ENCODE measurements at places on chromosomes 5 and 9.

DNA sequence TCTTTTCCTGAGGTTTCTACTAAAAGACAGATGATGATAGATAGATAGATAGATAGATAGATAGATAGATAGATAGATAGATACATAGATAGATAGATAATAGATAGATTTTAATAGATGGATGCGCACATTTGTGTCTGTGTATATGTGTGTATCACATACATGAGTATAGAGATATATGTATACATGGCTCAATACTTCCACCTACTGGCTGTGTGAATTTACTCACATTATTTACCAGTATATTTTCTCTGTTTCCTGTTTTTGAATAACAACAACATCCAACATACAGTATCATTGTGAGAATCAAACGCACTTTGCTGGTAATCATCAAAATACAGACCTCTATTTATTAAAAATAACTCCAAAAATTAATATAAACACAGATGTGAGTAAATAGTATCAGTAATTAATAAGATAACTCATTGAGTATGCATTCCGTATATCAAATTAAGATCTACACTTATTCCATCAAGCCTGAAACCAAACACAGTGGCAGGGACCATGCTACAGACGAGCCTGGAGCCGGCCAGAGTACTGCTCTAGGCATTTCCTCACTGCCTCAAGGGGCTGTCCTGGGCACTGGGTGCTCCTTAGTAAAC lies 338.0 kb downstream of the SEMA5A start:
- peak; percentile 66 for DNase-seq

GRCh38 chr9:89006996-89007967 lies 16.0 kb downstream of the S1PR3 start:
- no peak for DNase-seq

DNA sequence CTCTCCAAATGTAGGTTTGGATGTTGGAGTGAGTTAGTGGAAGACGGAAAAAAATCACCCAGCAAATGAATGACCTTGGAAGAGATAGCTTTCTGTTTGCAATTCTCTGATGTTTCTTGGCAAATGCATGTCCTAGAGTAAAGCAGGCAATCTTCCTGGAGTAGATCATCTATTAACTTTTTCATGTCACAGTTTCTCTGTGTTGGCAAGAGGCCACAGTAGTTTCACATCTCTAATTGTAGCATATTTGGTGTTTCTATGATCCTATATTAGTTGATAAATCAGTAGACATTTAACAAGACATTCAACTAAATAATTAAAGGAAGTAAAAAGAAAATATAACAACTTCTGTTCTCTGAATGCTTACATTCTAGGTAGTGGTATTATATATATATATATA lies 138.2 kb upstream of the MINAR2 start:
- DNase-seq, result no peak

DNA sequence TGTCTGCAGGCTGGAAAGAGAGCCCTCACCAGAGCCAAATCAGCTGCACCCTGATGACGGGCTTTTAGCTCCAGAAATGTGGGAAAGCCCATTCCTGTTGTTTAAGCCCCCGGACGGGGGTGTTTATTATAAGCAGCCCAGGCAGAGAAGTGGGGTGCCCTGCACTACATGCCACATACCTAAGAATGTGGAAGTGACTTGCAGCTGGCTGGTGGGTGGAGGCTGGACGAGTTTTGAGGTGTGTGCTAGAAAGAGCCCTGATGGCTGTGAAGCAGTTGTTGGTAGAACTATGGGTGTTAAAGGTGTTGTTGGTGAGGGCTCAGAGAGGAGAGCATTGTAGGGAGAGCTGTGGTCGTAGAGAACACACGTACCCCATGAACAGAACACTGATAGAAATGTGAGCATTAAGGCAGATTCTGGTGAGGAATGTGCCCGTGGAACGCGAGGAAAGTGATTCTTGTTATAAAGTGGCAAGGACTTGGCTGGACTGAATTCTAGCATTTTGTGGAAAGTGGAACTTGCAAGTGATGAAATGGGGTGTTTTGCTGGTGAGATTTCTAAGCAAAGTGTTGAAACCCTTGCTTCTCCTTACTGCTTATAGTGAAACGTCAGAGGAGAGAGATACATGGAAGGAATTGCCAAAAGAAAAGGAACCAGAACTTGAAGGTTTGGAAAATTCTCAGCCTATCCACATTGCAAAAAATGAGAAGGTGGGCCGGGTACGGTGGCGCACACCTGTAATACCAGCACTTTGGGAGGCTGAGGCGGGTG lies 38.9 kb downstream of the AHRR start:
- no peak for DNase-seq

DNA sequence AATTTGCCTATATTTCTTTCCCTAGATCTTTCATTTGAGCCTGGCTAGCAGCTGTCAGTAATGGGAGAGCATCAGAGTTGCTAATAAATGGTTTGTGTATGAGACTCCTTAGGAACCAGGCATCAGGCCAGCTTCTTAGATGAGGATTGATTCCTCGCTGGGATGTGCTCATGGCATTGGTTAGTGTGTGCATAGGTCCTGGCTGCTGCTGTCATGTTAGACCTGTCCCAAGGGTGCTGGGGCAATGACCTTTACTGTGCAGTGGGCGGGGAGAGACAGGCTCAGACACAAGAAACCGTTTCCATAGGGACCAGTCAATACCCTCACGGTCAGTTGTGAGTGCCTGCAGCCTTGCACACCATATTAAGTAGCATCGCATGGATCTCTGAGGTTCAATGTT lies 112.3 kb upstream of the NR3C1 start:
- DNase-seq, result no peak

DNA sequence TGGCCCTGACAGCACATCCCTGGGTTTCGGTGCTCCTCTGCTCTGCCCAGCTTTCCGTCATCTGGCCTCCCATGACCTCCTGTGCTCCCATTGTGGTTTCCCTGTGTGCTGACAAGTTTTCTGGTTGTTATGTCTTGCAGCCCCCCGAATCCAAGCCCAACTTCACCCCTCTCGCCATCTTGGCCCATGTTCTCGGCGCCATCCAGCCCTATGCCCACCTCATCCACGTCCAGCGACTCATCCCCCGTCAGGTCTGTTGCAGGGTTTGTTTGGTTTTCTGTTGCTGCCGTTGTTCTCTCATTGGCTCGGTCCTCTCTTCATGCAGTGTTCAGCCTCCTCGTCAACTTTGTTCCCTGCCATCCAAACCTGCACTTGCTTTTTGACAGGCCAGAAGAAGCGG lies 196.4 kb downstream of the NR3C1 start:
- DNase-seq, result no peak

GRCh38 chr5:142823126-142823525 lies 52.9 kb downstream of the ARHGAP26 start:
- DNase-seq, result peak; percentile 21

- DNase-seq, result no peak
Measured at GRCh38 chr5:178123094-178123965, 7.5 kb upstream of the RMND5B start.

GRCh38 chr9:133539991-133540697 lies 5.6 kb downstream of the ADAMTSL2 start:
- no peak for DNase-seq

DNA sequence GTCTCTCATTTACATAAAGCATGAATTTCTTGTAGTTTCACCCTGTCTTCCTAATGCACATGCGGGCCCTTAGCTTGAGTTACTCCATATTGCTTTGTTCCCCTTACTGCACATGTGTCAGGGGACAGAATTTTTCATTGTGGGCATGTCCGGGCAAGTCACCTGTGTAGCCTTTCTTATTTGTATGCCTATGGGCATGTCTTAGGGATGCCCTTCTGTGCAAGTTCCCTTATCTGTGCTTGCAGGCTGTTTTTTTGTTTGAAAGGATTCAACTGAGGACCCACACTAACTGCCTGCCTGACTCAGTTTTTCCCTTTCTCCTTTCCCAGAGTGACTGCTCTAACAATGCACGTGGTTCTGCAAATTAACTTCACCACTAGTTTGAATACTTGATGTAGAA lies 161.7 kb downstream of the YTHDC2 start:
- DNase-seq, result no peak

- DNase-seq, result no peak
Measured at GRCh38 chr9:95970317-95970716, 94.8 kb downstream of the ERCC6L2 start.

DNA sequence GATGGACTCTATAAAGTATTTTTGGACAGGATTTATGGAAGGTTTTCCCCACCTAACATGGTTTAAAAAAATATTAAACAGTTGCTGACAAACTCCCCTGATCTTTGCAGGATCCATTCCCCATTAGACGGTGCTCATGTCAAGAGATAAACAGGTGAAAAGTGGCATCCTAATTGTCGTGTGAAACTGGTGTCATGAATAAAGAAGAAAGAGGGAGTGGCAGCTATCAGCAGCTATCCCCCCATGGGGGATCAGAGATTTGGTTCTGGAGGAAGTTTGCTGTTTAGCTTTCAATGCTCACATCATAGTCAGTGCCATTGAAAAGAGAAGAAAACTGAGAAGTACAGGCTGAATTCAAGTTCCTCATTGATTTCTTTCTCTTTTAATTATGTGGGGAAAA lies 329.3 kb upstream of the BRINP1 start:
- DNase-seq, result no peak

GRCh38 chr5:16819522-16820167 lies 116.4 kb downstream of the MYO10 start:
- DNase-seq, result no peak

GRCh38 chr5:74073257-74073656 lies 447.3 kb downstream of the ARHGEF28 start:
- no peak for DNase-seq

DNA sequence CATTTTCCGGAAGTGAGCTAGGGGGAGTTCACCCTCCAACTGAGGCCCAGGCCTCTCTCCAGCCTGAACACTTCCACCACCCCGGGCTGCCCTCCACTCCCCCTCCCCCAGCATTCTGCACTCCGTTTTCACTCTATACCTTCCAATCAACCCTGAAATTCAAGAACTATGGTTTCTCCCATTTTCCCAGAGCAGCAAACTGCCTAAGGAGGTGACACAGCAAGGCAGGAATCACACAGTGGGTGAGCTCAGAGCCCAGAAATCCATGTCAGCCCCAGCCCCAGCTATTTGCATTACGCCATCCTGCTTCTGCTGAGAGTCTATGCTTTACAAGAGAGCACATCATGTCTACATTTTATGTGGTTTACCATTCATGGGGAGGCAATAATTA lies 11.9 kb downstream of the MSX2 start:
- DNase-seq, result peak; percentile 92

DNA sequence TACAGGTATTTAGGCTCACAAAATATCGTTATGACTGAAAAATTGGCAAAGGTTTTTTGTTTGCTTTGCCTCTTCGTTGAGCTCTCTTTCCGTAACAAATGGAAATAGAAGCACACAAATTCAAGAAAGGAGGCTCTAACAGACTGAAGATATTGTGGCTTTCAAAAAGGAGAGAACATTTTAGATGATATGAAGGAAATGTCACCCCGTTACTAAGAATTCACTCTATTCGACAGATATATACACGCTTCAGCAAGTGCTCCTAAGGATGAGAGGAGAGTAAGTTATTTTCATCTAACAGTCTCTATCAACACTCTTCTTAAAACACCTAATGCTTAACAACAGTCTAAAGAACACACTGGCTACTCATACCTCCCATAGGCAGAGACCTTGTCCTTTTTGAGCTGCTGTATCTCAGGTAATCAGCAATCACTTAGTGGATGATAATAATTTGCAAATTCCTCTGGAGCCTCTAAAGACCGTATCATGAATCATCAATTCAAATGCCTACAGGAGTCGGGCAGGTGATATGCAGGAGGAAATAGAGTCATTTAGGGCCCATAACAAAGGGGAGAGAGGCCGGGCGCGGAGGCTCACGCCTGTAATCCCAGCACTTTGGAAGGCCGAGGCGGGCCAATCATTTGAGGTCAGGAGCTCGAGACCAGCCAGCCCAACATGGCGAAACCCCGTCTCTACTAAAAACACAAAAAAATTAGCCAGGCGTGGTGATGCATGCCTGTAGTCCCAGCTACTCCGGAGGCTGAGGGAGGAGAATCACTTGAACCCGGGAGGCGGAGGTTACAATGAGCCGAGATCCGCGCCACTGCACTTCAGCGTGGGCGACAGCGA lies 1.4 kb upstream of the HSDL2 start:
- DNase-seq, result no peak

DNA sequence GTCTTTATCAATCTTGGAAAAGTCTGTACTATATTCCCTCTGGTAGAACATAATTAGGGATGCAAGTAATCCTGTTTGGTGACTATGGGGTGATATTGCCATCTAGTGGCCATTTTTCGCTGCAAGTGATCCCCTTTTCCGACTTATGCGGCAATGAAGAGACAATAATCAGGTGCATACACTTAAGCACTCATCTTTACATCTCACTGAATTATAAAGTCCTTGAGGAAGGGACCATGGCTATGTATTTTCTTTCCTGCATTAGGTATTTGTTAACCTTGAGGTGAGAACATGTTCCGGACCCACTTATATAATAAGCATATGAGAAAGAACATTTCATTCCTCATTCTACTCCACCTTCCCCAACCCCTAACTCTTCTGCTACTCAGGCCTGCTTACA lies 19.6 kb upstream of the LIX1 start:
- DNase-seq, result peak; percentile 74

- DNase-seq, result peak; percentile 82
Measured at GRCh38 chr5:90983148-90983547, 400.0 kb downstream of the ARRDC3 start.

DNA sequence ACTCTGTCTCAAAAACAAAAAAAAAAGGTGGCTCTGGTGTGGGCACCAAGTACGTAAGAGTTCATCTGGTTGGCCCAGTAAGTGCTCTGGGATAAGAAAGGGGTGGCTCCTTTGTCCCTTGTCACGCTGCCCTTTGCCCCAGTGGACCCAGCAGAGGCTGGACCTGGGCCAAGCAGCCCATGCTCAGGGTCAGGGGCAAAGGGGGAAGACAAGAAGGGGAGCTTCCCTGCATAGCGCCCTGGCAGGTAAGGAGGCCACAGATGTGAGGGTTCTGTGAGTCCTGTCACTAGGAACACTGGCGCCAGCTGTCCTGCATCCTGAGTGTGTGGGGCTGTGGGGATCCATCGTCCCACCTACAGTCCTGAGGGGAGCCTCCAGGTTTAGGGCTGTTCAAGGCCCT lies 65.3 kb downstream of the GADD45G start:
- no peak for DNase-seq

- DNase-seq, result no peak
Measured at GRCh38 chr5:93126634-93127033, 454.4 kb downstream of the NR2F1-AS1 start.

GRCh38 chr5:79745255-79745654 lies 55.6 kb downstream of the CMYA5 start:
- DNase-seq, result no peak

DNA sequence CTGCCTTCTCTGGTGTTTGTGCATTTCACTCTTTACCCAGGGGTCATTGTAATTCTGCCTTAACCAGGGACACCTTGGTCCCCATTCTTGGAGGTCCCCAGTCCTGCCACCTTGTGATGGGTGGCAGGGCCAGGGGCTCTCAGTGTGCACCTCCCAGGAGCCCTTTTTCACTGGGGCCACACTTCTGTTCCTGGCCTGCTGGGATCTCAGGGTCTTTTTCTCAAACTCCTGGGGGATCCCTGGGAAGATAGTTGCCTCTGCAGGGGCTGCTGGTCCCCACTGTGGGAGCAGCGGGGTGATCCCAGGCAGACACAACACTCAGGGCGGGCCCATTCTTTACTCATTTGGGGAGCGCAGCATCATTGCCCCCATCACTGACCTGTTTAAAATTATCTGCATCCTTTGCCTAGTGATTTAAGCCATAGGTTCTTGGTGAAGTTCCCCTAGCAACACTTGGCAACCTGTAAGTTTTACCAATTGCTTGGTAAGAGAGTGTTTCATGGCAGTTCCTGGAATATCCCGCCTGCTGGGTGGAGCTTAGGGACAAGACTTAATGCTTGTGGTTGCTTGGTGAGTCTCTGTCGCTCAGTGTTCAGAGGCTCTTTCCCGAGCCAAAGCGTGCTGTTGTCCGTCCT lies 15.7 kb downstream of the PHF2 start:
- no peak for DNase-seq

- DNase-seq, result no peak
Measured at GRCh38 chr5:172488221-172488620, 33.9 kb upstream of the SH3PXD2B start.

Measured in H4 (cell line).